ENCODE measurements at places on chromosomes 12 and 14.

DNA sequence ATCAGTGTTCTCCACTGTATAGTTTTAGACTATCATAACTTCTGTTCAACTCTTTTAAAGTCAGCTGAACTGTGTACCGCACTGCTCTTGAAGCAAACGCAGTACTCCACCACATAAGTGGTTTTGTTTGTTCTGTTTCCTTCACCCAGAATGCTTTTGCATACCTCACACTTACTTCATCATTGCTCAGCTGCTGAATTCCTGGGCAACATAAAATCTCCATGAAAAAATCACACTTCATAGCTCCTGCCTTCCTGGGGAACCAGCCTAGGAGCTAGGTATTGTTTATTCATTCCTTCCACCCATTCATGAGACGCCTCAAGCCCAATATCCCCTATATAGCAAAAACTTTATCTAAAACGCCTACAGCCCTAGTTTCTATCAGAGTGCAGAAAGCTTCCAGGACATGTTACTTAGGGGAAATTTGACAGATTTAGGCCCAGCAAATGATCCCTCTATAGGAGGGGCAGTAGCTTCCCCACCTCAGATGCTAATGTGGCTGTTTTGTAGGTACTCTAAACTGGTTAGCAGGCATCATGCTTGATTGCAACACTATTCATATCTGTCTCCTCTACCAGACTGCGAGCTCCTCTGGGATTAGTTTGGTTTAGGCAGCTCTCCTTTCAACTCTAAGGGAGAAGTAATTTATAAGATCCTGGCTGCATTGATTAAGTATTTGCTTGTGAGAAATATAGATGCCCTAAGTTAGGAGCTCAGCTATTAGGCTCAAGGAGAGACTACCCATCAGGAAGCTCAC is 44.5 kb downstream of the LRRC9 start:
- DNase-seq = no peak

- no peak for DNase-seq
Measured at GRCh38 chr14:87628129-87628528, 364.9 kb downstream of the GALC start.

- DNase-seq = no peak
Measured at GRCh38 chr12:53070877-53071492, 8.2 kb downstream of the SPRYD3 start.

GRCh38 chr12:110117956-110118685 is 6.0 kb upstream of the IFT81 start:
- no peak for DNase-seq

Data from activated CD4-positive, alpha-beta T cell treated with anti-CD3 and anti-CD28 coated beads for 4 hours (primary cell).